NCI-H446 treated with DMSO at 0.1 percent for 48 hours (cell line): ENCODE measurements at places on chromosomes 11 and 22.

- no peak for DNase-seq
Measured at GRCh38 chr11:115452241-115452640, 52.0 kb downstream of the CADM1 start.

GRCh38 chr22:42080287-42080686 lies 787 bp downstream of the SMDT1 start:
- no peak for DNase-seq

- peak; percentile 41 for DNase-seq
Measured at GRCh38 chr11:119323532-119324033, 6.7 kb upstream of the MCAM start.

DNA sequence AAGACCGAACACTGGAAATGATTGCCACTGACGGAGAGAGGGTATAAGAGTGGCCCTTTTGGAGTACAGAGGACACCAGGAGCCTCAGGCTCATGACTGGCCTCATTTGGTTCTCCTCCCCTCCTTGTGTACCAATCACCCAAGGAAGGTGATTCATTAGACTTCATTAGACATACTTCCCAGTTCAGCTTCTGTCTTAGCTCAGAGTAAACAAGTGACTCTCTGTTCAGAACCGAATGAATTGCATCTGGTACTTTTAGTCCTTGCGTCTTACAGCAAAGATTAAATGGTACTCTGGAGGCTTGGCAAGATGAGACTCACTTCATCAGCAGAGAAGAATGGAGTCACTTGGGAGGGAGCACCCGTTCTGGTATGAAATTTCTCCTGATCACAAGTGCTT lies 75.2 kb downstream of the ZNRF3 start:
- DNase-seq: no peak
